ENCODE measurements at places on chromosomes 16 and 17.

DNA sequence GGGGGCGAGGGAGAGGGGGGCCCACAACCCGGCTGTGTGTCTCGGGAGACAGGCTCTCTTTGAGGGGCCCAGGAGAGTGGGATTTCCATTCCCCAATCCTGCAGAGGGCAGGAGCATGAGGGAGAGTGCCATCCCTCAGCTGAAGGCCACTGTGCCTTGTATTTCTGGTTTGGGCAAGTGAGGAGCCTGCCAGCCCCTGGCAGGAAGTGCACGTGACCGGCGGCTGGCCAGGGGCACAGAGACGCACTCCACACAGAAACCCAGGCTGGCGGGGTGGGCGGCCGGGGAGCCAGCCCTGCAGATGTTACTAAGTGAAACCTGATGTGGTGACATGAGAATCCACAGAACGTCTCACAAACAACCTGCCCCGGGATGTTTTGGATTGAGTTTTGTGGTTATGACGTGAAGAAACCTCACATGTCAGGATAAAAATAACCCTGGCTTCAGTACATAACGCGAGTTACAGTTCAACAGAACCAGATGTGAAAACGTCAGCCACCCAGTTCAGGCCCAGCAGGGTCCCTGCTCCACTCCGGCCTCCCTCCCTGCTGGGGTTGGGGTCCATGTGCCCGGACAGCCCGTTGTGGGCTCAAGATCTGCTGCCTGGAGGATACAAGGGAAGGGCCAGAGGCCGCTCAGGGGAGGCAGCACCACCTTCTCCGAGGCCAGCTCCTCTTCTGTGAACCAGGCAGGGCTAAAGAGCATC, 51.7 kb upstream of the MTSS2 start:
- DNase-seq, result peak; percentile 64

- peak; percentile 60 for DNase-seq
Measured at GRCh38 chr17:14211801-14212200, 24.9 kb downstream of the CDRT15 start.

GRCh38 chr17:80845863-80846671, 145.6 kb upstream of the CHMP6 start:
- no peak for DNase-seq

DNA sequence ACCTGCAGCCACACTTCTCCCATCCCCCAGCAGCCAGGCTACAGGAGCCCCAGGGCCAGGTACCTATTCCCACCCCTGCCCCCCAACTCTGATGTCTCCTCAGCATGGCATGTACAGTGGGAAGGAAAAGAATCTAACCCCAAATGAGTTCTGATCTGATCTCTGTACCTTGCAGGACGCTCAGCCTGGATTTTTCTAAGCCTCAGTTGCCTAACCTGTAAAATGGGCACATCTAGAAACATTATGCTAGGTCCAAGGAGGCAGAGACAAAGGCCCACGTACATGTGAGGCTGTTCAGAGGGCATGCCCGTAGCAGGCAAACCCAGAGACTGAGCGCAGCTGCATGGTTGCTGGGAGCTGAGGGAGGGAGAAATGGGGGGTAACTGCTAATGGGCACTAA, 35.1 kb downstream of the SLC38A8 start:
- DNase-seq, result no peak

DNA sequence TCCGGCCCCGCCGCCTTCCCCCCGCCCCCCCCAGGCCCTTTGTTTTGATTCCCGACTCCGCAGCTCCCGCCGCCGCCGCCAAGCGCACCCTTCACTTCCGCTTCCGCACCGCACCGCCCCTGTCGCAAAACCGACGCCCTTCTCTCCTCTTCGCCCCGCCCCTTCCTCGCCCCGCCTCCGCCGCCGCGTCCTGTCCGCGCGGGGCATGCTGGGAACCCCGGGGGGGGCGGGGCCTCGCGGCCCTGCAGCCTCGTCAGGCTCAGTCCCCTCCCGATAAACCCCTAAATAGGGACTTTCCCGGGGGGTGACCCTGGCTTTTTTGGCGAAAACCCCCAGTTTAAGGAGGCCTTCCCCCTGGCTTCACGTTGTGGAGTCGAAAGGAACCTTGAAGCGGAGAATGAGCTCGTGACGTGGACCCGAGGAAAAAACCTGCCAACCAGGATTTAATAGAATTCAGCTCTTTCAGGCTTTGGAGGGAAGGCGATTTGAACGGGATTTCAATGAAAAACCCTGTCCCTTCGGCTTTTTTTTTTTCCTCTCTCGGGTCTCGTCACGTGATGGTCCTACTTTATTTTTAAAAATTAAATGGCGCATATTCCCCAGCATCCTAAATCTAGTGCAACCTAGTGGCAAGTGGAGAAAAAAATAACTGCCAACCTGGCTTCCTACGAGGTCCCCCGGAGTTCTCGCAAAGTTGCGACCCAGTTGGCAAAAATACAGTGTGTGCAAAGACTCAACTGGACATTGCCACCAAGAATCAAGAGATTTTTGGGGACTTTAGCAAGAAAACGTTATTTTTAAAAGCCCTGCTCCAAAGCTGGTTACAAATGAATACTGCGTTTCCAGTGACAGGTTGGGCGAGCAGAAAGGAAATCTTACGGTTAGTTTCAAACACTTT, at the start of gene MARF1:
Gene MARF1 (minus strand): TSS at position 107 of the 898 bp plus-strand sequence. CDS start 3,921 bp downstream, outside the sequence.
- peak; percentile 99 for DNase-seq

Data from activated T-cell treated with anti-CD3 and anti-CD28 coated beads, Interleukin-2, amount 50 U/mL, for 1 hour (primary cell).